ENCODE measurements at places on chromosomes 1 and 21.

DNA sequence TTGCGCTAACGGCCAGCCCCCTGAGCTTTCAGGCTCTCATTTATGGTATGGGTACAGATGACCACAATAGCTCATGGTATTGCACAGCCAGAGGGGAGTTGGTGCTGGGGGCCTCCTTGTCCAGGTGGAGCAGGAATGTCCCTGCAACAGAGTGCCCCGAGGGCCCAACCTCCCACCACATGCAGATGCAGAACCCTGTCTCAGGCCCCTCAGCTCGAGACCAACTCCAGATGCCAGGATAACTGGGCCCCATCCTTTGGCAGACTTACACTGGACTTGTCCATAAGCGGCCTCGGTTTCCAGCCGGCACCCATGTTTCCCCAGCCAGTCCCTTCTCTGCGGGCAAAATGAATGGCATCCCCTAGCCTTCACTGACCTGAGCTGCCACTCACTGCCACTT is 67.1 kb downstream of the VWA5B1 start:
- no peak for DNase-seq

- DNase-seq = no peak
Observed at GRCh38 chr1:198600906-198601305, 37.9 kb upstream of the PTPRC start.

- no peak for DNase-seq
Observed at GRCh38 chr1:197415221-197415620, 147.2 kb downstream of the CRB1 start.

GRCh38 chr1:4854367-4854766 is 200.0 kb downstream of the AJAP1 start:
- DNase-seq = no peak

GRCh38 chr21:35658242-35658641 is 402.1 kb downstream of the SETD4 start:
- DNase-seq = no peak

GRCh38 chr1:230772457-230773395 is 25.5 kb downstream of the CAPN9 start:
- DNase-seq = no peak

GRCh38 chr1:70211541-70211940 is 6.2 kb upstream of the LRRC40 start:
- DNase-seq = no peak

Measured in NCI-H2081 treated with DMSO at 0.1 percent for 48 hours (cell line).